ENCODE measurements at places on chromosomes 5 and 9.

DNA sequence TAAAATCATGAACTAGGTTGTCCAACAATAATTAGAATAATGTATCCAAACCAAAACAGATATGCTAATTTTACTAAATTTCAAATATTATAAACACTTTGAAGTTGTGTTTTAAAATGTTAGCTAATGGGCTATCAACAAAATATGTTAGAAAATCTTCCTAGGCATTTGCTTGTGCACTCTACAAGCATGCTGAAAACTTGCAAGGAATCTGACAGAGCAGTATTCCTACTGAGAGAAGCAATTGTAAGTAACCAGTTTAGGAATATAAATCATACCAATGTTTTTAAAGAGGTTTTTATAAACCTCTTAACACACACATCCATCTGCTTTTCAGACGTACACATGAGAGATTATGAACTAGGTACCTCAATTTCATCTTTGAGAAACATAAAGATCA is 228.4 kb upstream of the TBCA start:
- DNase-seq = no peak

GRCh38 chr9:118786877-118787276 is 582.4 kb downstream of the BRINP1 start:
- no peak for DNase-seq

GRCh38 chr9:126953041-126953809 is 38.6 kb downstream of the RALGPS1 start:
- DNase-seq = no peak

GRCh38 chr5:154318691-154319090 is 127.1 kb upstream of the SAP30L start:
- DNase-seq = no peak

GRCh38 chr5:133519191-133519590 is 93.2 kb downstream of the FSTL4 start:
- no peak for DNase-seq

DNA sequence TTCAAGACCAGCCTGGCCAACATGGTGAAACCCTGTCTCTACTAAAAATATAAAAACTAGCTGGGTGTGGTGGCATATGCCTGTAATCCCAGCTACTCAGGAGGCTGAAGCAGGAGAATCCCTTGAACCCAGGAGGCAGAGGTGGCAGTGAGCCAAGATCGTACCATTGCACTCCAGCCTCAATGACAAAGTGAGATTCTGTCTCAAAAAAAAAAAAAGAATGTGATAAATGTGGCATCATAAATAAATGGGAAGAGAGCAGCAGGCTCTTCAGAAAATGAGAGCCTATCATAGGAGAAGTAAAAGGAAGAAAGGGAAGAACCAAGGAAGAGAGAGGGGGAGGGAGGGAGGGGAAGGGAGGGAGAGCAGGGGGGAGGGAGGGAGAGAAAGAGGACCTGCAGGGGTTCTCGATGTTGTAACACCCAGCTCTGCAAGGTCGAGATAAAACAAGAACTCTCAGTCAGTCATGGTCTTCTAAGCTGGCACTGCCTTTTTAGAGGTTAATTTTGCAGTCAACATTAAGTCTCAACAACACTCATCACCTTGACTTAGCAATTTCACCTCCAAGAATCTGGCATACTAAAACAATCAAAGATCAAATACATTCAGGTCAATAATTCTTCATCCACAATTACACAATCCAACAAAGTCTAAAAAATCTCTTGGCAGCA is 68.7 kb upstream of the SIMC1 start:
- no peak for DNase-seq

GRCh38 chr9:38713426-38713825 is 6.5 kb downstream of the FAM240B start:
- no peak for DNase-seq

DNA sequence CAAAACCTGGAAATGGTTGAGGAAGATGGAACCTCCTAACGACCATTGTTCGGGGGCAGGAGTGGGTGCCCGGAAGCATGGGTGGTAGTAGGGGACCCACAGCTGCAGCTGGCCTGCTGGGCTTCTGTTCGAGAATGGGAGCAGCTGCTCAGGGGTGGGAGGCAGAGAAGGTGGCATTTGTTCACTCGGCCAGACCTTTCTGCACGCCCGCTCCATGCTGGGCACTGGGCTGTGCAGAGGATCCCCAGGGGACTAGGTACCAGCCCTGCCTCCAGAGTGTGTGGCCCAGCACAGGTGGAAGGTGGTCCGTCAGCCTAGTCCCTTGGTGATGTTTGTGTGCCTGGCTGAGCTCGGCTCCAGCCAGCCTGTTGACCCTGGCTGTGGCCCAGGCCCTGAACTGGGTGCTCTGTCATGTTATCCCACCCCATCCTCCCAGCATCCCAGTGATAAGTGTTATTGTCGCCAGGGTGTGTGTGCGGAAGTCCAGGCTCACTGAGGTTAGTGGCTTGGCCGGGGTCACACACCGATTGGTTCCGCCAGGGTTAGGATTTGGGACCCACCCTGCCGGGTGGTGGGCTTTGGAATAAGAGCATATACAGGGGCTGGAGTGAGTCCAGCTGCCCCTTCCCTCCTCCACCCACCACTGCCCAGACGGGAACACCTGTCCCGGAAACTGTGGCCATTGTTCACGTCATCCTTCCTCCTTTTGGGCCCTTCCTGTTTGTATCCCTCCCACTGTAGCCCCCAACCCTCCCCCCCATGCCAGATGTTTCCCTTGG is 4.8 kb downstream of the N4BP3 start:
- DNase-seq = no peak

GRCh38 chr9:127886401-127886972 is 9.0 kb upstream of the AK1 start:
- no peak for DNase-seq

GRCh38 chr5:96932026-96932425 is 3.9 kb upstream of the LNPEP start:
- DNase-seq = no peak

DNA sequence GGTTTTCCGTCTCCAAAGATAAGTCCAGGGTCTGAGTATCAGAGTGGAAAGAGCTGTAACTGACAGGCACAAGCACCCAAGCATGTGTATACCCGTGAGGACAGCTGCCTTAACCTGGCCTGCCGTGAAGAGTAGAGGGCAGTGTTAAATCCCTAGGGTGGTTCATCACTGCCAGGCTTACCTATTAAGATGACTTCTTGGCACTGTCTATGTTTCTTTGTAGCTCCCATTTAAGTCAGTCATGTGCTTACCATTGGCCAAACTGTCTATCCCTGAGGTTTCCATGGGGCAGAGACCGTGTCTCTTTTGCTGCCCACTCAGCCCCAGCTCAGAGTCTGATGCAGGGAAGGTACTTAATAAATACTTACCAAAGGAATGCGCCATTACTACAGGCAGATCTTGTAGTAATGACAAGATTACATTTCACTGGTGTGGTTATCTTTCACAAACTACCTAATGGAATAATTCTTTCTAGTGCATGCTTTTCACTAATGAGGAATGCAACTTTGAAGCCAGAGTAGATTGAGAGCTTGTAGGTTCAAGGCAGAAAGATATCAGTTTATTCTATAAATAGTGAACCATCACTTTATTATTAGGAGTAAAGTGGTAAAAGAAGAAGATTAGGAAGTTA is 64.2 kb downstream of the SNX24 start:
- no peak for DNase-seq

GRCh38 chr5:96248131-96248530 is 184.9 kb downstream of the PCSK1 start:
- DNase-seq = no peak

DNA sequence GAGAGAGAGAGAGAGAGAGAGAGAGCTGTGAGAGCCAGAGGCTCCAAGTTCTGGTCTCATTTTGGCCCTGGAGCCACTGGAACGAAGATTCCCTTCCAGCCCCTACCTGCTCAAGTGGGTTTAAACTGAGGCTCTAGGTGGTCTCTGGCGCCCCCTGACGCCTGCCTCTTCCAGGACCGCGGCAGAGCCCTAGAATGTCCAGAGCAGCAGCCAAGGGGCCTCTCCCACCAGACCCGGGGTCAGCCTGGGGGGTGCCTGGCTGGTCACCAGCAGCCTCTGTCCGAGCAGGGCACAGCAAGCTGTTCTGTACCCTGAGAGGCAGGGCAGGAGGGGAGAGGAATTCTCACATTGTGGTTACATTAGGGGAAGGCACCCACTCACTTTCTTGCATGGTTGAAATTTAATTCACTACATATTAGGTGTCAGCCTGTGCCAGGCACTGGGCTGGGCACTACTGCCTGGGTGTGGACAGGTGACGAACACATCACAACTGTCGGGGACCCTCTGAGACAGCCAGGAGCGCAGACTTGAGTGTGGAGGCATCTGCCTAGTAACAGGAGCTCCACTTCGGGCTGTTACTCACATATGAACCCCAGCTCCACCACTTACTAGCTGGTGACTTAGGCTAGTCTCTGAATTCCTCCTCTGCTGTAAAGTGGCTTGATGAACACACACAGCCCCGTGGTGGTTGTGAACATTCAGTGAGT is 44.5 kb downstream of the AMBP start:
- DNase-seq = no peak

DNA sequence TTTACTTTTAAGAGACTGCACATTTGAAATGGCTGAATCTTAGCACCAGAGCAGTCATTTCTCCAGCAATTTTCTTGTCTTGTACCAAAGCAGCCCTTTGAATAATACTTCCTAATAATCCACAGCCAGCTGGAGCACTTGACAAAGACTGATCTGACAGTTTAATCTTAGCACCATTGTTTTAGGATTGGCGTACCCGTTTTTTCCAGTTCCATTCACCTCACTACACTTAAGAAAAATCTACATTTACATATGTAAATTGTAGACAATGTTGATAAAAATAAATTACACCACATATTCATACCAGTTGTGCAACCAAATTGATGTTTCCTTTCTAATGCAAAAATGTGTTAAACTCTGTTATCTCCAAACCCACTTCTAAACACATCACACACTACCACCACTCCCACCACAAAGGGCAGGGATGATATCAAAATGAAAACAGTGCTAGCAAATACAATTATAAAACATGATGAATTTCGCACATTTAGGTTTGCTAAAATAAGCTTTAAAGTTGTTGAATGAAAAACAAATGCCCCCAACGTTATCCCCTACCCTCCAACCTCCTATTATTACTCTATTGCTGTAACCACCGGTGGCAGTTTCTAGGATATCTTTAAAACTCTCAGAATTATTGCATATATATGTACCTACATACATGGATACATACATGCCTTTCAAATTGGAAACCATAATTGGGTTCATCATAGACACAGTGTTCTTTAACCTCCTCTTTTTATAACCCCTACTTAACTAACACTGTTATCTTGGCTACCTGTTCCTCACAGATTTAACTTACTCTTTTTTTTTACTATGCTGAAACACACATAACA is 21.5 kb downstream of the SERINC5 start:
- DNase-seq = no peak

- no peak for DNase-seq
Observed at GRCh38 chr9:127562841-127563401, 49.2 kb upstream of the STXBP1 start.

GRCh38 chr9:120611690-120612068 is 31.7 kb upstream of the CDK5RAP2 start:
- no peak for DNase-seq

DNA sequence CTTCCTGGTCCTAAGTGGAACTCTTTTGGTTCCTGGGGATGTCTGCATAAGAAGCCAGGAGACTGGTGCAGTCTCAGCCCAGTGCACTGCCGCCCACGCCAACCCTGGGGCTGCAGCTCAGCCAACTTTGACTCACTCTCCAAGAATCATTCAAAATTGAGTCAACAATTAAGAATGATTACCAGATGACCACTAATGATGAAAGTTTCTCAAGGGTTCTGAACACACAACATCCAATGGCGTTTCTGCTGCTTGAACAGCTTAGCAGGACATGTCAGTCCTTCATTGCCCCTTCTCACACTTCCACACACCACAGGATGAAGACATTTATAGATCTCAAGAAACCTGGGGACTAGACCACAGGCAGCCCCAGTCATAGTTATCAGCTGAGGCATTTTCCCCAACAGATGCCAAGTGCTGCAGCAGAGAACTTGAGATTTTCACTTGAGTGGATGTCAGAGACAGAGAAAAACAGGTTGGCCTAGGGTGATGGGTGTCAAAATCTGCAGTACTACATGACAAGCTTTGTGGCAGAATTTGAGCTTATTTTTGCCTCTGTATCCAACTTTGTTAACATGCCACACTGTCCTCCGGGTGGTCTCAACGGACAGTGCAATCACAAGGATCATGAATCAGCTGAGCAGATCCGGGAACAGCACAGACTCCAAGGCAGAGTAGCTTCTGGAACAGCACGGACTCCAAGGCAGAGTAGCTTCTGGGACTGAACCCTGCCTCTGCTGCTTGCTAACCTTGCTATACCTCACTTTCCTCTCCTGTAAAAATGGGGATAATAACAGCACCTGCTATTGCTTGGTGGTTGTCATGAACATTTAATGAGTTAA is 356.1 kb downstream of the SPOCK1 start:
- DNase-seq = no peak

DNA sequence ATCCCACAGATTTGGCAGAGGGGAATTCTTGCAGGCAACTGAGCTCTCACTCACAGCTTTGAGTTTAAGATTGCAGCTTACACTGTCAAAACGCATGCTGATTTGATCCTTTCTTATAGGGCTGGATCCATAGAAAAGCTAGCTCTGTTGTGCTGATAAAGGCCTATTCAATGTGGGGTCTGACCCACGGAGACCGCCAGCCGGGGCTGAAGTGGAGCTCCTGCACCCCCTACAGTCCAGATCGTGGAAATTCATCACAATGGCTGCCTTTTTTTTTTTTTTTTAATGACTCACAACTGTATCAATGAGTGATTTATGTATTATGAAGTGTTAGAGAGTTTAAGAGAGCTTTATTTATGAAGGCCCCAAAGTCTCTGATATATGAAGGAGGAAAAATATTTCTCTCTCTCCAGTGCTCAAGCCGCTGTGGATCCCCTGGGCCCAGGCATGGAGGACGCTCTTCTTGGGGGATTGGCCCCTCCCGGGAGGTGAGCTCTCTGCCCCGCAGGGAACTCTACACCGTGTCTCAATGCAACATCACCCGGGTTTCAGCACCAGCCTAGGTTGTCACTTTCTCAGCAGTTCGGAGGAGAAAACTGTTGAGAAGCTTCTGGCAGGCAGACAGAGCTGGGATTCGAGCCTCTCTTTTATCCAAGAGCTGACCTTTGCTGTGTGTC is 700.2 kb downstream of the IRX1 start:
- no peak for DNase-seq

DNA sequence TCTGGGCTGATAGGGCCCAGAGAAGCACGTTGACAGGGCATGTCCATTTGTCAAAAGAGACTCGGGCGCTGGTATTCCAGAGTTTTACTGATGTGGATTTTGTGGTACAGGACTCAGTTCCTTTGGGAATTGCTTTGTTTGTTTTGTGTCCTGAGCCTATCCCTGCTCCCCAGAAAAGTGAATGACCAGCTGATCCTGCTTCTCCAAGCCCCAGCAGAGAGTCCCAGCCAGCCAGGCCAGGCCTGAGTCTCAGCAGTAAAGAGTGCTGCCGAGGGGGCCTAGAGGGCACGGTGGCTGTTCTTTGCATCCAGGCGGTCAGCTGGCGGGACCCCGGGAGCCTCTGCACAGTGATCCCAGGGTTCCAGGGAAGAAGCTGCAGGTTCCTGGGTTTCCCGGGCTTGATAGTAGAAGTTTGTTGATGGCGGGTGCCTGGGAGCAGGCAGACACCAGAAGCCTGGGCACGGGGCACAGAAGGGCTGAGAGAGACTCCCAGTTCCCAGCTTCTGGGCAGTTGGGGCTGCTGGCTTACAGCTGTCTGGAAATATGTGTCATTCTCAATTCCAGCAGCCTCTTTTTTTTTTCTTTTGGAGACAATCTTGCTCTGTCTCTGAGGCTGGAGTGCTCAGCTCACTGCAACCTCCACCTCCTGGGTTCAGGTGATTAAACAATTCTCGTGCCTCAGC is 8.7 kb downstream of the PRDM12 start:
- DNase-seq = no peak

GRCh38 chr5:109704282-109704952 is 14.7 kb downstream of the MAN2A1 start:
- DNase-seq = no peak

Measured in NCI-H446 treated with DMSO at 0.1 percent for 48 hours (cell line).